Fibroblast of skin of abdomen (primary cell): ENCODE measurements at places on chromosomes 7 and 10.

- no peak for DNase-seq
These were observed 575.0 kb upstream of the MGMT start for GRCh38 chr10:128892005-128892404.

DNA sequence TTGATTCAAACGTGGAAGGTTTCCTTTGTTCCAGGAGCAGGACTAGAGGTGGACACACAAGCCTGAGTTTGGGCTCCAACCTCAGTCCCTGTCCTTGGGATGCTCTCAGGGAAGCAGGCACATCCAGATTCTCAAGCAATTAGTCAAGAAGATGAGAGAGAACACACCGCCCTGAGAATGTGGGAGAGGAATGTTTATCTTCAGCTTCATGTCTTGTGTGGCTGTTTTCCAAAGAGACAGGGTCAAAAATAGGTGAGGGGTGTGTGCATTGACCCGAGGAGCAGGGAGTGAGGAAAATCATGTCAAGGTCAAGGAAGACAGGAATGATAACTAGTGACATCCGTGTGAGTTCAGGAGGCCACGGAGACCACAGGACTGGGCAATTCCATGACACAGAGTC lies 472.2 kb upstream of the C7orf33 start:
- no peak for DNase-seq

GRCh38 chr10:87960230-87960629 lies 96.8 kb downstream of the PTEN start:
- DNase-seq = no peak

DNA sequence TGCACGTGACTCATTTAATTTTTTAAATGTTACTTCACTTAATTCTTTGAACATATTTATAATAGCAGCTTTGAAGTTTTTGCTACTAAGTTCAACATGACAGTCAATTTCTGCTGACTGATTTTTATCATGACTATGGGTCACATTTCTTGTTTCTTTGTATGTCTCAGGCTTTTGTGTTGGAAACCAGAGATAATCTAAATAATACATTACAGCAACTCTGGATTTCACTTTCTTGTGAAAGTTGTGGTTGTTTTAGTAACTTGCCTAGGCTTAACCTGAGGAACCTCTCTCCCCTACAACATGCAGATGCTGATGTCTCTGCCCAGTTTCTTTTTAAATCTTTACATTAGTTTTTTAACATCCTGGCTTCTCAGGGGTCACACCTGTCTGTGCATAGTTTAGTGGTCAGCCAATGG lies 180.8 kb downstream of the CCDC71L start:
- no peak for DNase-seq

DNA sequence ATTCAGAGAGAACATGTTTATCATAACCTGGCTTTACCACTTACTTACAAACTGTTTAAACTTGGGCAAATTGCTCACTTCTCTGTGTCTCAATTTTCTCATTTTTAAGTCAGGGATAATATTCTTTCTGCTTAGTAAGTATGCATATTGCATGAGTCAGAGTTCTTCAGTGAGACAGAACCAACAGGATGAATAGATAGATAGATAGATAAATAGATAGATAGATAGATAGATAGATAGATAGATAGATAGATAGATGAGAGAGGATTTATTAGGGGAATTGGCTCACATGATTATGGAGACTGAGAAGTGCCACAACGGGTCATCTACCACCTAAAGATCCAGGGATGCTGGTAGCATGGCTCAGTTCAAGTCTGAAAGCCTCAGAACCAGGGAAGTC lies 15.7 kb upstream of the SMIM30 start:
- no peak for DNase-seq

GRCh38 chr10:86188326-86188725 lies 178.3 kb downstream of the GRID1 start:
- no peak for DNase-seq

DNA sequence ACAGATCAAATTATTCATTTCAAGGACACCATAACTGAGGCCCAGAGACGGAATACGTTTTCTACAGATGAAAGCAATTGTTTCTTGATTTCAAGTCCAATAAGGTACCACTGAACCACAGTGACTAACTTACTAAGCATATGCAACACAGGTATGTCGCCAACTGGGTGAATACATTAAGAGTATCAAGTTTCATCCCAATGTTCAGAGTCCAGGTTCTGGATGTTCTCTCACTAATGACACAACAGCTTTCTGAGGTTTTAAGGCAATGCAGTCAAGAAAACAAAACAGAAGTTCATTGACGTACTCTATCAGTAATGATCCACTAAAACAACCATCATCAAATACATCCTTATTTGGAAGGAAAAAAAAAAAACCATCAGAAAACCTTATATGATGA lies 35.8 kb downstream of the NSUN6 start:
- no peak for DNase-seq

DNA sequence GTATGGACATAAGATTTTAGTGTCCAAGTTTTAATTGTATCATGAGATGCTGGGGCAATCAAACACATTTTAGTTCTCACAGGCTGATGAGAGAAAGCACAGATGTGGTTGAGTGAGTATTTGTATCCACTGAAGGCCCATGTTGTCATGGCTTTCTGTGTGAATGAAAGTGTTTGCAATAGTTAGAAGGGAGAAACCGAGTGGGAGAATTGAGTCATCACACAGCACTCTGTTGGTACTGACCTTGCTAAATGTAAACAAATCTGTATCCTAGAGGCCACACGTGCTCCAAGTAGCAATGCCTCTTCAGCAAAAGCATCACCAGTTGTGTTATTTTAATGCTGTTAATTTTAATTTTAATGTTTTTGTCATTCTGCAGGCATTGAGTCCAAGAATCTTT lies 121.2 kb downstream of the EMX2 start:
- peak; percentile 88 for DNase-seq

- DNase-seq = no peak
These were observed 350.0 kb downstream of the FGFR2 start for GRCh38 chr10:121248266-121248665.

GRCh38 chr10:58856508-58857240 lies 319.8 kb upstream of the PHYHIPL start:
- peak; percentile 96 for DNase-seq

GRCh38 chr10:133094286-133094685 lies 6.6 kb downstream of the ADGRA1 start:
- no peak for DNase-seq

DNA sequence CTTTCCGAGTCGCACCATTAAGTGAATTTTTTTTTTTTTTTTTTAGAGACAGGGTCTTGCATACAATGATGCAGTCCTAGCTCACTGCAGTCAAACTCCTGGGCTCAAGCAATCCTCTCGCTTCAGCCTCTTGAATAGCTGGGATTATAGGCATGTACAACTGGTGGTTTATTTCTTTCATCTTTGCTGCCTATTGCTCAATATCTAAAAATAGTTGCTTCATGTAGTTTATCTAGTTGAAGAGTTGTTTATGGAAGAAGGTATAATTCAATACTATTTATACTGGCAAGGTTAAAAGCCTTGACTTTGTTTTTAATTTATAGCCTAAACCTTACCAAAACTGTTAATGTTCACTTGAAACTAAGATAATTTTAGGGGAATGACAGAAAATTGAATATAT lies 66.9 kb downstream of the SEMA3D start:
- DNase-seq = no peak

DNA sequence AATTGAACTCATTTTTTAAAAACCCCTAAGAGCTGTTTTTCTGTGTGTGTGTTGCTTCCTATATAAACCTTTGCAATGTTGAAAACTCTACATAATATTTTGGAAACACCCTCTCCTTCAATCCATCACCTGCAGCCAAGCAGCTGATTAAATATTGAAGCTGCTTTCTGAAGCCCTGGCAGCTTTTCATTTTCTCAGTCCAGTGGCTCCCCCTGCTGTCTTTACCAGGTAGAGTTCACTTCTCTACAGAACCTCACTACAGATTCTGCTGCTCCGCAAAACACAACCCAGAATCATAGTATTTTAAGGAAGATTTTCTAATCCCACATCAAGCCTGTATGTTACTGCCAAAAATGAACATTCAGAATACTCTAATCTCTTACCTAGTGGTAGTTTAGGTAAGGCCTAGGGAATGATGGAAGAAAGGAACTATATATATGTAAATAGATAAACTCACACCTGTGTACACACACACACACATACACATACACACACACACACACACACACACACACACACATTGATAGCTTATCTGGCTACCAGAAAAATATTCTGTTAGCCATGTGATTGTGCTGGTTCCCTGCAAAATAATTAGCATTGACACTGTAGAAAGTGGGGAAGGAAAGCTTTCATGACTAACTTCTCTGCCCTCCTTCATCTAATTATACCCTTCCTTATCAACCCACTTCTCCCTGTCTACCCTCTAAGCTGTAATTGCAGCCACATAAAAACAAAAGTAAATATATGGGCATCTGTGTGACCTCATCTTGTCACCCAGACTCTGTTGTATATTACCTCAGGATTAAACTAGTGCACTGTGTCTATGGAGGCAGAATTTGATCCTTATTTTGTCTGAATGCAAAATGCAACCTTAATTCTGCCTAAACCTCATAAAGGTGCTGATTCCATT lies 229.5 kb upstream of the FZD1 start:
- DNase-seq = peak; percentile 58
